ENCODE measurements at places on chromosomes 1 and 21. TPM values are rescaled to one million over a fixed set of nuclear protein-coding genes. Genes with fewer than 3 reads are reported as not detected.

Gene POU3F1
- not detected for total RNA-seq

Gene NES
- 46.1 TPM for total RNA-seq

Gene TGFB2
- total RNA-seq, result 5.3 TPM

Gene SPRR5
- total RNA-seq, result not detected

Gene CLCA2
- 0.18 TPM for total RNA-seq

Gene SPATA17
- total RNA-seq, result 0.18 TPM

Gene SPRR1B
- total RNA-seq, result not detected

DNA sequence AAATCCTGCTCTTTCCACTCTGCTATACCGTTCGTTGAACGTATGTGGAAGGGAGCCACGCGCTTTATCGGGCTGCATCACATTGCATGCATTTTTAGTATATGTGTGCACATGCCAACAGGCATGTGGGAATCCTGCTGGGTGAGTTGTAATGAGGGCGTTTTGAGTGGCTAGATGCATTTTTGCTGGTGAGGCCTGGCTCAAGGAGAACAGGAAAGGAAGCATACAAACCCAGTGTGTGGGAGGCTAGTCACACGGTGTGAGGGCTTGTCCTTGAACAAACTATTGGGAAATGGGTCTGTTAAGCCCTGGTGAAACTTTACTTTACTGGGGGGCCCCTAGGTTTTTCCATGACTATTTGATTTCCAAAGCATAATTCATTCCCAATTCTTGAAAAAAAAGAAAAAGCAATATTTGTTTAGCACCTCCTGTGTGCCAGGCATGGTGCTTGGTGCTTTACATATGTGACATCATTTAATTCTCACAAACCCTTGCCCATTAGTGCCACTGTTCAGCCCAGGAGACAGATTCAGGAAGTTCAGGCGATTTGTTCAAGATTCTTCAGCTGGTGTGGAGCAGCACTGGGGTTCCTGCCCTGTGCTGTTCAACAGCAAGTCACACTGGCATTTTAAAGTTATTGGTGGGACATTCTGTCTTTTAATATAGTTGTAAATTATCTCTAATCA, 25.6 kb upstream of the JUN start:
- DNase-seq, result peak; percentile 73

DNA sequence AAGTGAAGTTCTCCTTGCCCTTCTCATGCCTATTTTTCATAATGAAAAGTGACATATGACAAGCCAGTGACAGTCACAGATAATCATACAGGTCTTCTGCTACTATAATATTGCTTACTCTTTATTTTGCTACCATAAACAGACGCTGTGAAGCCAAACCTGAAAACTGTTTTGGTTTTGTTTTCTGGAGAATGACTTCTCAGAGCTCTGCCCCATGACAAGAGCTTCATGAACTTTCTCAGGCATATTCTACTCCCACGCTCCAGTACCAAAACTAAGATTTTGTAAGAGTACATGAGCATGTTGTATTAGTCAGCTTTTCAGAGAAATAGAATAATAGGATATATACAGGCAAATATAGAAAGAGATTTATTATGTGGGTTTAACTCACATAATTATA, 64.3 kb upstream of the VTCN1 start:
- peak; percentile 49 for DNase-seq

- no peak for DNase-seq
These were observed 7.5 kb upstream of the EVI5 start for GRCh38 chr1:92792340-92792782.

DNA sequence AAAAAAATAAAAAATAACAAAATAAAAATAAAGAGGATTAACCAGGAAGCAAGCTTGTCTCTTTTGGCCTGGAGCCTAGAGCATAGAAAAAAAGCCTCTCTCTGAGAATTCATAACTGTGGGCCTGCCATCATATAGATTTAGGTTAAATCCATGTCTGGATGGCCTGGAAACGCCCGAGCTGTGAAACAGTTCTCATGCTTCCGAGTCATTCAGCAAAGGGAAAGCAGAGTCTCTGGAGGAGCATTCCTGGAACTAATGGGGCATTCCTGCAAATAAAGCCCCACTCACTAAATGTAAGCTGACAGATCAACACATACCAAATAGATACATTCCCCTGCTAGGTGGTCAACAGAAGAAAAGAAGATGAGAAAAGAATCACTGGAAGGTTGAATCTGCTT, 75.8 kb upstream of the GNG4 start:
- peak; percentile 28 for DNase-seq

DNA sequence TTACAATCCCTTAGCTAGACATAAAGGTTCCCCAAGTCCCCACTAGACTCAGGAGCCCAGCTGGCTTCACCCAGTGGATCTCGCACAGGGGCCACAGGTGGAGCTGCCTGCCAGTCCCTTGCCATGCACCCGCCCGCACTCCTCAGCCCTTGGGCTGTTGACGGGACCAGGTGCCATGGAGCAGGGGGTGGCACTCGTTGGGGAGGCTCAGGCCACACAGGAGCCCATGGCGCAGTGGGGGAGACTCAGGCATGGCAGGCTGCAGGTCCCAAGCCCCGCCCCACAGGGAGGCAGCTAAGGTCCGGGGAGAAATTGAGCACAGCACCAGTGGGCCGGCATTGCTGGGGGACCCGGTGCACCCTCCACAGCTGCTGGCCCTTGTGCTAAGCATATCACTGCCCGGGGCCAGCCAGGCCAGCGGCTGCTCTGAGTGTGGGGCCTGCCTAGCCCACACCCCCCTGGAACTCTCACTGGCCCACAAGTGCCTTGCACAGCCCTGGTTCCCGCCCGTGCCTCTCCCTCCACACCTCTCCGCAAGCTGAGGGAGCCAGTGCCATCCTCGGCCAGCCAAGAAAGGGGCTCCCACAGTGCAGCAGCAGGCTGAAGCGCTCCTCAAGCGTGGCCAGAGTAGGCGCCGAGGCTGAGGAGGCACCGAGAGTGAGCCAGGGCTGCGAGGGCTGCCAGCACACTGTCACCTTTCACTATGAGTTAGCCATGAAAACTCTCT, 117.8 kb downstream of the LIPI start:
- no peak for DNase-seq

GRCh38 chr1:177505905-177506590, 335.3 kb downstream of the BRINP2 start:
- no peak for DNase-seq

DNA sequence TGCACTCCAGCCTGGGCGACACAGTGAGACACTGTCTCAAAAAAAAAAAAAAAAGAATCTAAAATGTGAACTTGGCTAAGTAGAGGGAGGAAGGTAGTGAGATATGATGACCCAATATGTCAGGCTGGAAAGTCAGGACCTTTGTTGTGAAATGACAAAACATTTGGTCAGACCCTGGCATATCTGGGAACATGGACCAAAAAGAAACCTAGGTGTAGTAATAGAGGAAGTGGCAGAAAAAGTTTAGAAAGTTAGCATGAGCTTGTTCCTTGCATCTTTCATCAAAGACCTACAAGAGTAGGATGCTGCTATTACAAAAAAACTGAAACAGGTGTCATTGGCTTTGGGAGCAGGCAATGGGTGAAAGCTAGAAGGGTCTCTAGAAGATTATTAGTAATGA, 7.3 kb upstream of the S100A3 start:
- DNase-seq, result no peak

- DNase-seq, result no peak
These were observed 26.4 kb downstream of the UTP25 start for GRCh38 chr1:209854196-209854595.

DNA sequence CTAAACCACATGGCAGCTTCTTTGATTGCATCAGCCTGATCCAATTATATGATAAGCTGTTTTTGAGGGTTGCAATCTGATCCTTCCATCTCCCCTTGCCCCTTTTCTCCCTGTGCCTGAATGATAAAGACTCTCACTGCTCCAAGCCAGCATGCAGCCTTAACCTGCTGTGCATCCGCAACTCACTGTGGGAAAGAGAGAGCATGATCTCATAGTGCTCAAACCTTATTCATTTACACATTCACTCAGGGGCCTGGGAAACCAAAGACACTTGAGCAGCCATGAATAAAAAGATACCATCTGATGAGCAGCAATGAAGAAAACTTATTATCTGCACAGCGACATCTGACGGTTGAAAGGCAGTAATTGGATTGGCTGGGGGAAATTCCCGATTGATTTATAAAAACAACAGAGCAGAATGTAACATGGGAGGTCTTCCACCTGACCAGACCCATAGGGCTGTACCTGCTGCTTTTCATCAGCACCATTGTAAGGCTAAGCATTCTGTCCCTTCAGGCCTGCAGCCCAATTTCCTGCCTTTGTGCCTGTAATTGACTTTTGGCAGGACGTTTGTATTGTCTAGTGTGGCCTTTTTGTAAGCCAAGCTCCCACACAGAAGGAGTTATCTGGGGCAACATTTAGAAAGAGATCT, 62.5 kb downstream of the KIAA0040 start:
- no peak for DNase-seq

DNA sequence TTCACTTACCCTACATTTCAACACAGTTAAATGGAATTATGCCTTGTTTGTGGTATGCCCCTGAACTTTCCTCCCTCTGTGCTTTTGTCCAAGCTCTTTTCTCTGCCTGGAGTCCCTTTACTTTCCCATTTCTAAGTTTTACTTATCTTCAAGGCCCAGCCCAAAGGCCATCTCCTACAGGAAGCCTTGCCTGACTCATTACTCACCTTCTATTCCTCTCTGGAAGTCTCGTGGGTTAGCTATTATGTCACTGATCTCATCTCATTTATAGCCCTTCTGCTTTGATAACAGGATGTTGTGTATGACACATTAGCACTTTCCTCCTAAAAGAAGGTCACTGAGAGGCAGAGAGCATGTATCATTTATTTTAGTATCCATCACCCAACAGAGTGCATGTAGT, 78.8 kb upstream of the CD1D start:
- DNase-seq, result peak; percentile 71

DNA sequence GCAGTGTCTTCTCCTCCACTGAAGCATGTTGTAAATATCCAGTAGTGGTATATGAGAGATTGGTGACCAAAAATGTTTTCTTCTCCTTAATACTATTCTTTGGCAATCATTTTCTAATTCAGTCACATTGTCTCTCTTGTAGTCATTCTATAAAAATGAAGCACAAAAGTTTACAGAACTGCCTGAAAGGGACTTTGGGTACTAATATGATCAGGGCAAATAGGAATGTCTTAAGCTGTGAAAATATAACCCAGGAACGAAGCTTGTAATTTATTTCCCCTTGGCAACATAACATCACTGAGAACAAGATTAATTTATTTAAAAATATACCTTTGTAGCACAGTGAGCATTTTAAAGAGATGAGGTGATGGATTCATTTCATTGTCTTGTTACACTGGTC, 4.9 kb downstream of the B3GALT2 start:
- DNase-seq, result no peak

DNA sequence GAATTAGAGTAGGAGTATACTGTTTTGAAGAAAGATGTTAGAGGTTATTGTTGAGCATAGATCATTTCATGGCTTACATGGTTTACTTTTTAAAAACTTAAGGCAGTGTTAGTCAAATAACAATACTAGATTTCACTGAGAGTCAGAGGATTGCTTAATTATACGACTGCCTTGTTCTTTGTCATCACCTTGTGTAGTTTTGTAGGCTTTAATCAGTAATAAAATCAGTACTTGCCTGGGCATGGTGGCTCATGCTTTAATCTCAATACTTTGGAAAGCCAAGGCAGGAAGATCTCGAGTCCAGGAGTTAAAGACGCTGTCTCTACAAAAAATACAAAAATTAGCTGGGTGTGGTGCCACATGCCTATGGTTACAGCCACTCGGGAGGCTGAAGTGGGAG, 41.3 kb upstream of the GPR52 start:
- DNase-seq, result no peak

- no peak for DNase-seq
These were observed 26.6 kb upstream of the MPZL1 start for GRCh38 chr1:167695147-167695546.

DNA sequence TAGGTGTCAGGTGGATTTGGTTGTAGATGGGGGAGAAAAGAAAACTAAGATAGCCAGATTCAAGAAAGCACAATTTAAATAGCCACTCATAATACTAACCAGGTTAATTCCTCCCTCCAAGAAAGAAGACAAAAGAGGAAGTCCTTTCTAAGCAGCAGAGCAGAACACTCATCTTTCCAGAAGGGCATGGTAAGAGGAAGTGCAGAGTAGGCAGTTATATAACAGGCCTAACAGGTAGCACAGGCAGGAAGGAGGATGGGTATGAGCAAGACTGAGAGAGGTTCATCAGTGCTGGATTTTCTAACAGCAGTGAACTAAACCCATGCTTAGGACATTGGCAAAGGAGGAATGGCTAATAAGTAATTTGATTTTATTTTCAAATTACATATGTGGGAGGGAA, 517.5 kb downstream of the PLPP3 start:
- no peak for DNase-seq

- DNase-seq, result no peak
These were observed 36.8 kb upstream of the GALNT2 start for GRCh38 chr1:230030122-230030821.

GRCh38 chr21:28159396-28159795, 833.3 kb downstream of the LTN1 start:
- DNase-seq, result no peak

DNA sequence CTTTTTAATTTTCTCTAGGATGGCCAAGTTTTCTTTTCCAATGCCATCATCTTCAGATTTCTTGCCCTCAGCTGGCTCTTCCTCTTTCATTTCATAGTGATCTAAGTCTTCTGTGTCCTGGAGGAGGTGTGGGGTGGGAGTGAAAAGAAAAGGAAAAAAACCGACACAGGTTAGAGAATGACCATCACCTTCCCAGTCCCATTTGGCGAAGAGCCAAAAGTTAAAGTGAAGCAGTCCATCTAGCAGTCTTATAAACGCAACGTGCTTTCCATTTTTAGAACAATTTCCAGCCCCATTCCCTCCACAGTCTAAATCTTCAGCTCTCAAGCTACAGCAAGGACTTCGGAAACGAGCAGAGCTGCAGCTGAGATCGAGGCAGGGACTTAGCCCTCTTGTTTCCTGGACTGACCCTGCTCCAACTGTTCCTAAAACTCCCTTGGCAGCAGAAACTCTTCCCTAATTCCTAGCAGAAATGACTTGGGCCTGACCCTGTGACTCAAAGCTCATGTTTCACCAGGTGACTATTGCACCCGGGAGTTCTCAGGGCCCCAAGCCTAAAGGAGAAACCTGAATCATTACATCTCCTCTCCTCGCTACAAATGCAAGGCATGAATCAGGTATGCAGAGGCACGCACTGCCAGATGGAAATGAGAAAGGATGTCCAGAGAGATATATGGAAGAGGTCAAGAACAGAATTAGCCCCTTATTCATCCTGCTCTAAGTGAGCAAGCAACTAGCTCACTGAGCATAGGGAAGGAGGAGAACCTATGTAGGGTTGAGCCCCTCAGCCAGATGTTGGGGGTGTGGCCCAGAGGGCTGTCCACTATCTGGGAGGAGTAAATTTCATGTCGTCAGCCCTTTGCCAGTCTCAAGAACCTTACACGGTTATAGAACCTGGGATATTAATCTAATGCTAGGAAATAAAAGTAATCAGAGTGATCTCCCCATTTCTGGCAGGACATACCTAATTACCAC, 5.1 kb downstream of the UBE2Q1 start:
- DNase-seq, result peak; percentile 34

DNA sequence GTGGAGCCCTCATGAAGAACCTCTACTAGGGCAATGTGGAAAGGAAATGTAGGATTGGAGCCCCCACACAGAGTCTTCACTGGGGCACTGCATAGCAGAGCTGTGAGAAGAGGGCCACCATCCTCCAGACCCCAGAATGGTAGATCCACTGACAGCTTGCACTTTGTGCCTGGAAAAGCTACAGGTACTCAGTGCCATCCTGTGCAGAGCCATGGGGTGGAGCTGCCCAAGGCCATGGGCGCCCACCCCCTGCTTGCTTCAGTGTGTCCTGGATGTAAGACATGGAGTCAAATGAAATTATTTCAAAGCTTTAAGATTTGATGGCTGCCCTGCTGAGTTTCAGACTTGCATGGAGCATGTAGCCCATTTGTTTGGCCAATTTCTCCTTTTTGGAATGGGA, 17.2 kb upstream of the TSHB start:
- DNase-seq, result no peak

- no peak for DNase-seq
These were observed 1.0 kb upstream of the S100A6 start for GRCh38 chr1:153536671-153537375.
